Body of pancreas (tissue), 4 donors: ENCODE measurements at places on chromosomes 3 and 15. TPM values are rescaled to one million over a fixed set of nuclear protein-coding genes. Genes with fewer than 3 reads are reported as not detected.

DNA sequence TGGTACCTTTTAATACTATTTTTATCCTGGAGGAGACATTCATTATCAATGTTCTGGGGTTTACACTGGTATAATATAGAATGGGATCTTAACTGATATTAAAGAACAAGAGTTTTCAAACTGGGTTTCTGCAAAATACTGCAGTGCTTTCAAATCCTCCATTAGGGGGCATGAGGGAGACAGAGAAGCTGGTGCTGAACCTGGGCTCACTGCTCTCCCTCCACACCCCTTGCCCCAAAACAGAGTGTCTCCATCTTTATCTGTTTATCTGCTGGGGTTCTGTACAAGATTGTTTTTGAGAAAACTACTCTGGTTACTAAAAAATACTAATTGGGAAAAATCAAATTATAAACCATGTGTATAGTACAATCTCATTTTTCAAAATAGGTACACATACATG is 41.7 kb downstream of the CADPS start:
- DNase-seq: no peak

GRCh38 chr3:97089621-97090020 is 275.2 kb downstream of the EPHA6 start:
- DNase-seq: no peak

GPR171 gene
- 0.78 TPM for total RNA-seq

TMEM158 gene
- 6.9 TPM for total RNA-seq

GRCh38 chr3:143332026-143332425 is 212.5 kb downstream of the CHST2 start:
- no peak for DNase-seq

SEMA3G gene
- total RNA-seq: 3.9 TPM

- no peak for DNase-seq
These were observed 142.3 kb downstream of the GHSR start for GRCh38 chr3:172305974-172306373.

CHRNB4 gene
- total RNA-seq: not detected

GRCh38 chr15:100108846-100109245 is 232.9 kb downstream of the ADAMTS17 start:
- no peak for DNase-seq

NME9 gene
- not detected for total RNA-seq

GRCh38 chr15:31241888-31242522 is 84.6 kb upstream of the KLF13 start:
- DNase-seq: no peak

RPL15 gene
- 1,128 TPM for total RNA-seq

INKA1 gene
- 2.6 TPM for total RNA-seq
